ENCODE measurements at places on chromosomes 5 and 9.

- no peak for DNase-seq
Observed at GRCh38 chr9:138003485-138004190, 126.1 kb downstream of the CACNA1B start.

GRCh38 chr9:113541019-113541900 is 77.7 kb downstream of the RGS3 start:
- no peak for DNase-seq

DNA sequence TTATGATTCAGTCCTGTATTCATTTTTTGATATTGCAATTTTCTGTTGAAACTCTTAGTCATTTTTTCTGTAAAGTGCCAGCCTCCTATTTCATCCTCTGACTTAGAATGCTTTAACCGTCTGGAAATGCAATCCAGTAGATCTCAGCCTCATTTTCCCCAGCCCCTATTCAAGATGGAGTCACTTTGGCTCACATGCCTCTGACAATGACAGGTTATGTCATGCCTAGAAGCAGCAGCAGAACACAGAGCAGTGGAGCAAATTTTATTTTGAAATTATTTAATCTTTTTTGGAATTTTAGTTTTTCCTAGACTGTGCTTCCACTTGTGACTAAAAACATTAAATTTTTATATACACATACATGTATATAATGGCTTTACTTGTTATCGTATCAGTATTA is 1053.2 kb downstream of the TAF11L14 start:
- DNase-seq: no peak

- DNase-seq: peak; percentile 71
Observed at GRCh38 chr9:128026255-128026772, 40.8 kb downstream of the NAIF1 start.

GRCh38 chr5:152332716-152333460 is 72.2 kb downstream of the NMUR2 start:
- no peak for DNase-seq

DNA sequence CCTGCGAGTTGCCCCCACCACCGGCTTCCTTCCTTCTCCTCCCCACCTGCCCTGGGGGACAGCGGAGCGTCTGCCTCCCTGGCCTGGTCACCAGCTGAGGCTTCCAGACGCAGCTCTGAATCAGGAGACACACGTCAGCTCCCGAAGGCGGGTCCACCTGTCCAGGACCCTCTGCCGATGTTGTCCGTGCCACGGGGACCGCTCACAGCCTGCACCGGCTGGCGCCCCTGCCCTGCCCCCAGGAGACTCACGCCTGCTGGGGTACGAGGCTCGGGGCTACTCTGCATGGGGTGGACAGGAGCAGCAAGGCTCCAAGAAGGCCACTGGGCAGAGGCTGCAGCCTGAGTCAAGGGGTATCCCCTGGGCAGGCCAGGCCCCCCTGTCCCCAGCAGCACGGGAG is 1.9 kb upstream of the CCDC187 start:
- no peak for DNase-seq

GRCh38 chr9:70108181-70108580 is 64.5 kb downstream of the MAMDC2 start:
- no peak for DNase-seq

DNA sequence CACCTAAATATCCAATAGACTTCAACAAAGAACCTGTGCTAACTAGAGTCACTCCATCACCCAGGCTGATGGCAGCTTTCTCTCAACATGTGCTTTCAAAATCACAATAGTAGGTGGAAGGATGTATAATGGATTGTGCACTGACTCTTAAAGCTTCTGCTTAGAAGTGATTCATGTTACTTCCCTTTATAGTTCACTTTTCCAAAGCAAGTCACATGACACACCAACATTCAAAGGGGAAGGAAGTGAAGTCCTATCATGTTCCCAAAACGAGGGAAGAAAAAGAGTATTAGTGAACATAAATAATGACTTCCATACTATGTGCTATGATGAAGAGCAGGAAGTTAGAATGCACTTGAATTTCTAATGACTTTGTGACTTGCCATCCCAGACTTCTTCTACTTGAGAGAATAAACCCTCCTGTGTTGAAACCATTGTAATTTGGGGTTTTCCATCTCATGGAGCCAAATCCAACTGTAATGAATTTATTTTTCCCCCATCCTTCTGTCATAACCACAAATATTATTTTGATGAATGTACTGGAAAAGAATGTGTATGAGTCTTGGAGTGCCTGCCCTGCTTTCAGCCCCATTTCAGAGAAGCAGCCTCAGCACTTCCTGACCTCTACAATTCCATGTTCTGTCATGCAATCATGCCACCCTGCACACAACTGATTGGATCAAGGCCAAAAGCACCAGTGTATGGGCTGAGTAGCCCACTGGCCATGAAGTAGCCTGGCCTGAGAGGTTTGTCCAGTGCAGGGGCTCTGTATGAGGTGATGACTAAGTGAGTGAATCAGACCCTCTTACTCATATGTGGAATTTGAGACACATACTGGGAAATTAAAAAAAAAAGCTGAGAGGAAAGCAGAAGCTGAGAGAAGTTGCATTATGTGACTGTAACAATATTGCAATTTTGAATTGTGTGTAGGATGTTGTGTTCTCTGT is 525.9 kb upstream of the CLINT1 start:
- no peak for DNase-seq

DNA sequence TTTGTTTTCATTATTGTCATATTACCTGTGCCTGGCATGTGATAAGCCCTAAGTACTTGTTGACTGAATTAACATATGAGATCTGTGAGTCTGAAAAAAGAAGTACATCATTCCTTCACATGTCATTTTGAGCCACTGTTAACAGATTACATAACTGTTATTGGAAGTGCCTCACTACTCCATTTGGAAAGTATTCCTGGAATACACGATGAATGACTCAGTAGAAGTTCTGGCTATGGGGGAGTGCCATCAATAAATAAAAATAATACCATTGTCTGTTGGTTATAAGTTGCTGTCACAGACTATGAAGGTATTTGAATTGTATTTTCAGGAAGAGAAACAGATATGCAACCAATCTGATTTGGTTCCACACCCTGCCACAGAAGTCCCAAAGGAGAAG is 12.9 kb downstream of the NIPSNAP3B start:
- no peak for DNase-seq

DNA sequence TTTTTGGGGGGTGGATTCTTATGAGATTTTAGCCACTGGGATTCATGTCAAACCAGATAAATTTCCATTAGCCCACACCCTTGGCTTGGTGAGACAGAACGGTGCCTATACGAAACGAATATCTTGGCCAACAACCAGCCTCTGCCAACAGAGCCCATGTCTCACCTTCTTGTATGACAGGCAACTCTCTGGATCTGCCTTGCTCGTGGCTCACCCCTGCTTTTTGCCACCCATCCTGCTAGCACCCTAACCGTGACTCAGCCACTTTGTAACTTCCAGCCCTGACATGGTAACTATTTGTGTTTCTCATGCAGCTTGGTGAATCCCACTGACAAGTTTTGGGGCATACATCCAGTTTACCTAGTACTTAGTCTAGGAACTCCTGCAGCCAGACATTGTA is 457.0 kb downstream of the SPATA31D1 start:
- DNase-seq: no peak

- DNase-seq: no peak
Observed at GRCh38 chr9:95598236-95598635, 81.5 kb upstream of the PTCH1 start.

DNA sequence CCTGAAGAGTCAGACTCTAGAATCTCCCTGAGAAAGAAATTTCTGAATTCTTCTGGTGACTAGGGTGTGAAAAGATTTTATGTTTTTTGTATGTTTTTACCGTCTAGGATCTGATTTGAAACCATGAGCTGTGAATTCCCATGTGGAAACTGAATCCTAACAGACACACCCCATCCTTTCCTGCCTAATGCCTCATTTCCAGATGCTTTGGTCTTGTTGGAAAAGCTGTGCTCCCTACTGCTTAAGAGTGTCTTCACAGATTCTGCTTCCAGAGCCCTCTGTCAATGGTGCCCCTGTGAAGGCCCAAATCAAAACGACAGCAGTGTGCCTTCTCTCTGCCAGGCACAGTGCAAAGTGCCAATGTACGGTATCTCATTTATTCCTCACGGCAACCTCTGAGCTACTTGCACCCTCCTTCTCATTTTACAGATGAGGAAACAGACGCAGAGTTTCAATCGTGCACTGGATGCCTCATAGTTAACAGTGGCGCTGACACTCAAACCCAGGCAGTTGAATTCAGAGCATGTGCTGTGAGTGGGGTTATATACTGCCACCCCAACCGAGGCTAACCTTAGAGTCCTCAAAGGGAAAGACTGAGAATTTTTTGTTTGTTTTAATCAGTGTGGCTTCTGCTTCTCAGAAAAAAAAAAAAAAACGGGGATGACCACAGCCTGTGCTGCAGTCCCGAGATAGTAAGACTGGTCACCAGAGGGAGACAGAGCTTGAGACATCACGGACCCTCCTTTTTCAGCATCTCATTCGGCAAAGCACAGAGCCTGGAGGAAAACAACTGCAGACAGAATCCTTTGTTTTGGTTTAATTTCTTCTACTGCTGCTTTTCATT is 188.4 kb downstream of the SNCAIP start:
- no peak for DNase-seq

- no peak for DNase-seq
Observed at GRCh38 chr5:63959177-63959982, 2.9 kb downstream of the HTR1A start.

GRCh38 chr5:74993743-74994142 is 58.6 kb downstream of the GCNT4 start:
- no peak for DNase-seq

DNA sequence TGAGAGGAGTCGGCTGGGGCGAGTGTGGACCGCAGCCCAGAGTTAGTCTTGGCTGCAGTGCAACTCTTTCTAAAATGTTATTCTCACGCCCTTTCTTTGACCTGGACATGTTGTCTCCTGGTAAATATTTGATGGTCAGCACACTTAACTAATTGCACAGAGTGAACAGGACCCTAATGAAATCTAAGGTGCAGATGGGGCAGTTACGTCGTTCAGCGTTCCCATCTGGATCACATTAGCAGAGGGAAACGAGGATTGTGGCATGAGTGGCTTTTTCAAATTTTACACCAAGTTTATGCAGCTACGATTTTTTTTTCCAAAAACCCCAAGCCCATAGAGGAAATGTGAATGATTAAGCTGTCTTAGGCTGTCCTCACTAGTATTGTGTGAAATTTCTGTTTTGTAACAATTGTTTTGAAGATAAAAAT is 483 bp downstream of the C9orf85 start:
- DNase-seq: no peak

- no peak for DNase-seq
Observed at GRCh38 chr5:157327771-157328170, 61.8 kb downstream of the CYFIP2 start.

Measured in GM06990 (cell line).